HEK293T (cell line): ENCODE measurements at places on chromosomes 11 and 22.

- no peak for DNase-seq
Measured at GRCh38 chr11:14956111-14956510, 16.0 kb downstream of the CALCA start.

GRCh38 chr11:79487412-79487811 is 46.6 kb upstream of the TENM4 start:
- DNase-seq, result no peak

- DNase-seq, result no peak
Measured at GRCh38 chr11:86484795-86485166, 110.1 kb downstream of the CCDC81 start.

GRCh38 chr11:6095798-6096197 is 11.7 kb upstream of the OR56B4 start:
- DNase-seq, result no peak
